Activated T-cell treated with anti-CD3 and anti-CD28 coated beads, Interleukin-2, amount 50 U/mL, for 24 hours (primary cell): ENCODE measurements at places on chromosomes 12 and 14.

- peak; percentile 90 for DNase-seq
These were observed 6.3 kb upstream of the ITGB7 start for GRCh38 chr12:53213348-53213747.

DNA sequence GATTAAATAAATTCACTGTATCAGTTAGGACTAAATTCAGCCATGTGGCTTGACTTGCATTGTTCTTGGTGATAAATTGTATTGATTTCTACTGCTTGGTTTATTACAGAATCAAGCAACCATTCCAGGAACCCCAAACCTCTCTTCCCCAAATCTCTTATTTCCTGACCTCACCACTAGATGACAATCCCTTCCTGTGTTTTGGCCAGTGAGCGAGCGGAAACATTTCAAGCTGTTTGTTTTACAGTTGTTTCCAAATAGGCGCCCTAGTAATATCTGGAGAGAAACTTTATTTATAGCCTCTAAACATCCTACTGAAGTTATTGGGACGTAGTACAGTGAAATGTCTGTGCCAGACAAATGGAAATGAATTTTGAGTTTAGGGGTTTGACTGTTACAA is 161.1 kb downstream of the SNAPC1 start:
- DNase-seq = no peak

GRCh38 chr12:13591488-13591887 is 389.9 kb downstream of the GRIN2B start:
- DNase-seq = no peak

- DNase-seq = no peak
These were observed 286.2 kb downstream of the CACNA1C start for GRCh38 chr12:2338991-2339431.

DNA sequence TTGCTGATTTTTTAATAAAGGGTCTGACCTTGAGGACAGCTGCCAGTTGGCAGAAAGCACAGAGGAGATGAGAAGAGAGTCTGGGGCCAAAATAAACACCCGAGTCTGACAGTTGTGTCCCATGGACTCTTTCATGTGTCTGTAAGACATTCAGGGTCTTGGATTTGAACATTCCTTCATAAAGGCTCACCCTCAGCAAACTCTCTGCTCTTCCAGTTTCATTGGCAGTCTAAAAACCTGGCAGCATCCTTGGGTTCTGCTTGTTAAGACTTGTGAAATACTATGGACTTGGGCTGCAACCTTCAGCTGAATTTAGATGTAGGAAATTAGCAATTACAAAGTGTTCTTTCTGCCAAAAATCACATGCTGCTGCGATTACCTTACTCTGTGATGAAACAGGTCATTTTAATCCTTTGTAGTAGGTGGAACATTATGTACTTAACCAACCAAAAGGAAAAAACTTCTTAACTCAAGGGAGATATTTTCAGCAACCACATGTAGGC is 32.0 kb upstream of the LMNTD1 start:
- no peak for DNase-seq

DNA sequence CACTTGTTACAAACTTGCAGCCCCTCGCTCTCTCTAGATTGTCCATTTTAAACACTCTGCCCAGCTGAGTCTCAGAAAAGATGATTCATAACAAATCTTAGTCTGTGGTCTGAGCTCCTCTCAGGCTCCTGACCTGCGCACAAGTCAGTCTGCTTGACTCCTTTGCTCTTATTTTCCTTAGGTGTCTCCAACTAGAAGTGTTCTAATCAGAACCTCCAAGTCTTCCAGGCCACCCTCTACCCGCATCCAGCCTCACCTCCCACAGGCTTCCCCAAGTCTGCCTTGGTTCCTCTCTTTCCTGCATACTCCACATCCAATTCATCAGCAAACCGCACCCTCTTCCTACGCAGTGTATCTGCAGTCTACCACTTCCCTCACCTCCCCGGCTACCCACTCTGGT is 42.4 kb upstream of the BDKRB2 start:
- DNase-seq = no peak

DNA sequence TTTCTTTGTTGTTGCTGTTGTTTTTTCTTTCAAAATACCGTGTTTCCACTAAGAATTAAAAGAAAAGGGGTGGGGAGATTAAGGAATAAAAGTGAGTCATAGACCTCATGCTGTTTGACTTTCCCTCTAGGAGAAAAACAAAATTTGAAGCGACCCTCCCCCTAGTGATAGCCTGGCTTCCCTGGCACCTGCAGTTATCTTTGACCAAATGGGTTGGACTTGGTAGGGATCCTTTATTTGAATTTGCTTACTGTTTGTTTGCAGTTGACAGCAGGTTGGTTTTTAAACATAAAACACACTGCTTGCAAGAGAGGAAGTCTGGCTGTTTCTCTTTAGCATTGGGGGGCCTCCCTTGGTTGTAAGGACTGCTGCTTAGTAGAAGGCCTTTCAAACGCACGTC is 14.0 kb downstream of the OTX2 start:
- DNase-seq = no peak

GRCh38 chr12:13387101-13387500 is 190.6 kb downstream of the EMP1 start:
- DNase-seq = no peak

- no peak for DNase-seq
These were observed 93.9 kb downstream of the DNAI7 start for GRCh38 chr12:25101092-25101445.

DNA sequence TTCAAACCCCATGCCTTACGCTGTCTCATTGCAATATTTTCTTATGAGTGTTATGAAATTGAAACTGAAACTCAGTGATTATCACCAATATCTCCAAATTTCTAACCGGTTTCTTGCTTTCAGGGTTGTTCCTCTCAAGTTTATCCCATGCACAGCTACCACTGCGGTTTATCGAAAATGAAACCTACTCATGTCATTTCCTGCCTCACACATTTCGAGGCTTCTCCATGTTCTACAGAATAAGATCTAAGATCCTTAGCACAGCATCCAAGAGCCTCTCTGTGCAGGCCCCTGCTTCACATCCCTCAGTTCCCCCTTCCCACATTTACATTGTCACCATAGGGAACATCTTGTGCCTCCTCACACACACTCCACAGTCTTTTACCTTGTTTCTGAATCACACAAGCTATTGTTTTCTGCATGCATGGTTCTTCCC is 45.5 kb upstream of the FAR2 start:
- DNase-seq = peak; percentile 52

- DNase-seq = no peak
These were observed 66.3 kb upstream of the CEP83 start for GRCh38 chr12:94525951-94526350.

- DNase-seq = no peak
These were observed 379.8 kb downstream of the FUT8 start for GRCh38 chr14:65792208-65792905.

GRCh38 chr12:89951050-89951693 is 242.5 kb upstream of the ATP2B1 start:
- DNase-seq = no peak

DNA sequence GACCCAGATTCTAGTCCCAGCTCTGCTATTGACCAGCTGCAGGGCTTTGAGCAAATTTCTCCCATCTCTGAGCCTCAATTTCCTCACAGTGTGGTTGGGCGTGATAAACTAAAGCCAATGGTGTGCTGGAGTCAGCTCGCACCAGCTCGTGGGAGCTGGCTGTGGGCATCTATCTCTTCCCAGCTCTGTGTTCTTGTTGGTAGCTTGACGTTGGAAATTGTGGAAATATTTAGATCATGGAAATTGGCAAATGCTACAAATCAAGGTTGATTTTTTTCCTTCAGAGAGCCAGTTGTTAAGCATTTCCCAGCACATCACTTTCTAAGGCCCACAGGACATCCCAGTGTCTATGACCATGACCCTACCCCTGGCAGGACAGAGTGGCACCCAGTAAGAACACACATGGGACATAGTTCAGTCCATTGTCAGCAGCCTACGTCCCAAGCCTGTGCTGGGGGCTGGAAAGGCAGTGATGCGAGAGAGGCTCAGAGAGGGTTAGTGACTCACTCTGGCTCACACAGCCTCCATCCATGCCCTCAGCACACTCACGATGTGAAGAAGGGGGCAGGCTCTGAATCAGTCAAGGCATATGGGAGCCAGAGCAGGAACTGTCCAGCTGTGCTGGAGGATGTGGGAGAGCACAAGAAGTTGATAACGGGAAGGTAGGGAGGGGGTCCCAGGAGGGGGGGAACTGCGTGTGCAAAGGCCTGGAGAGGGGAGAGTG is 77.6 kb downstream of the LGMN start:
- DNase-seq = no peak

DNA sequence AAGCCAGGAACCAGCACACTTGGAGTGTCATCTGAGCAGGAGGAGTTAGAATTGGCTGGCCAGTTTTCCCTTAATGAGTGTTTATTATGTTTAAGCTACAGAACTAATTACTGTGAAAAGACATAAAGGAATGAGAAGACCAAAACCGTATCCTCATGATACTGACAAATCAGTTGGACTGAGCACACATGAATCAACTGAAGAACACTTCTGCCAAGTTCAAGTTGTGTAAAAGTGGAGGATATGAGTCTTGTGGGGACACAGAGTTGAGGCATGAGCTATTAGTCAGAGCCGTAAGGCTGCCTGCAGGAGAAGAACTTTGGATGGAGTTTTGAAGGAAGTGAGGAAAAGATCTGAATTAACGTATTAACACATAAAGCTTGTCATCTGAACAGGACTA is 43.1 kb downstream of the HMGA2 start:
- no peak for DNase-seq

- no peak for DNase-seq
These were observed 123.6 kb downstream of the SMOC1 start for GRCh38 chr14:70002589-70003346.

- no peak for DNase-seq
These were observed 33.9 kb downstream of the MIA2 start for GRCh38 chr14:39267608-39268005.

GRCh38 chr14:36582011-36582873 is at the start of gene NKX2-8:
Gene NKX2-8, minus strand, starts transcription at chr14:36582614. Its CDS starts 225 bp downstream, at chr14:36582389.
- DNase-seq = no peak

DNA sequence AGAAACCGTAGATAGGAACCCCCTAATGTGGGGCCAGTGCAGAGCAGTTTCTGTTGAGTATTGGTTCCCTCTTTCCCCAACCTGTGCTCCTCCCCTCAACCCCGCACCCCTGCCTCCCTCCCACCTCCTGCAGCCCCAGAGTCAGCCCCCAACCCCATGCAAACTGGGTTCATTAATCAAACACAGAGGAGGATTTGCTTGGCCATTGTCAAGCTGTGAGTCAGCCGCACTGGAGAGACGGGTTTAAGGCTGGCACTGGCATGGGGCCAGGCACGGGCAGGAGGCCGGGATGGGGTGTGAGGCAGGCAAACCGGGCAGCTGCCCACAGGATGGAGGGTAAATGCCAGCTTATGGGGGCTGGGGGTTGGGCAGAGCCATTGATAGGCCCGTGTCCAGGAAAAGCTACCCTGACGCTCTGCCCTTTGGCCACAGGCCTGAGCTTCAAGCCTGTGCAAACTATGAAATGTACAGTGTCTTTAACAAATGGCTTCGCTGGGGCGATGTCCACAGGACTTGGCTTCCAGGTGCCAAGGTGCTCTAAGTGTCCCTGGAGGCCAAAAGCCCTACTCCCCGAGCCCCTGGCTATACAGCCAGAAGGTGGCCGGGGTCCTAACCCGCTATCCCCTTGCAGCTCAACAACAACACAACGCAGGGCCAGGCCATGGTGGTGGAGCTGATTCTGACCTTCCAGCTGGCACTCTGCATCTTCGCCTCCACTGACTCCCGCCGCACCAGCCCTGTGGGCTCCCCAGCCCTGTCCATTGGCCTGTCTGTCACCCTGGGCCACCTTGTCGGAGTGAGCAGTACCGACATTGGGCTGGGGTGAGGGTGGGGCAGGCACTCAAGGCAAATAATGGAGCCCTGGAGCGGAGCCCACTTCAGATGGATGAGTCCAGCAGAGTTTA is 1.4 kb downstream of the AQP5 start:
- DNase-seq = no peak

GRCh38 chr12:91424506-91424905 is 241.9 kb upstream of the DCN start:
- DNase-seq = no peak

DNA sequence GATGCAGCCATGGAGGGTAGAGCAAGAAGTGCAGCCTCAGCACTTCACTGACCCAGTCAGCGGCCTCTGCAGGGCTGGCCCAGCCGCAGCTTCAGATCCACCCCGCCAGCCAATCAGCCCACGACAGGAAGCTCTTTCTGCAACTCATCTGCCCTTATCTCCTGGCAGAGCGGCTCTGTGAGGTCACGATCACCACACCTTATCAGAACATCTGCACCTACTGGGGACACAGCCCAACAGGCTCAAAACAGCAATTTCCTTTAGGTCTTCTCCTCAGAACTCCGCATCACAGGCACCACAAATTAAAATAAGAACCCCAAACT is 287.3 kb downstream of the BCL11B start:
- DNase-seq = peak; percentile 76

DNA sequence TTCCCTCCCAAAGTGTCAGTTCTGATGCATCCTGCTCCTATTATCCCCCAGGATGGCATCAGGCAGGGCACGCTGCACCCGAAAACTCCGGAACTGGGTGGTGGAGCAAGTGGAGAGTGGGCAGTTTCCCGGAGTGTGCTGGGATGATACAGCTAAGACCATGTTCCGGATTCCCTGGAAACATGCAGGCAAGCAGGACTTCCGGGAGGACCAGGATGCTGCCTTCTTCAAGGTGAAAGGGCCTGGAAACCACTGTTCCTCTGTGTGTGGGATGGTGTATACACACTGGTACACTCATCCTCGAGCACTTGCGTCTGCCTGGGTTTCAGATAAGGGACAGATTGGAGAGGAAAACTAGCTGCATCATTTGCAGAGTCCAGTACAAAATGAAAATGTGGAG is 1.0 kb downstream of the IRF9 start:
- DNase-seq = no peak
